ENCODE measurements at places on chromosomes 5 and 9. TPM values are rescaled to one million over a fixed set of nuclear protein-coding genes. Genes with fewer than 3 reads are reported as not detected.

DNA sequence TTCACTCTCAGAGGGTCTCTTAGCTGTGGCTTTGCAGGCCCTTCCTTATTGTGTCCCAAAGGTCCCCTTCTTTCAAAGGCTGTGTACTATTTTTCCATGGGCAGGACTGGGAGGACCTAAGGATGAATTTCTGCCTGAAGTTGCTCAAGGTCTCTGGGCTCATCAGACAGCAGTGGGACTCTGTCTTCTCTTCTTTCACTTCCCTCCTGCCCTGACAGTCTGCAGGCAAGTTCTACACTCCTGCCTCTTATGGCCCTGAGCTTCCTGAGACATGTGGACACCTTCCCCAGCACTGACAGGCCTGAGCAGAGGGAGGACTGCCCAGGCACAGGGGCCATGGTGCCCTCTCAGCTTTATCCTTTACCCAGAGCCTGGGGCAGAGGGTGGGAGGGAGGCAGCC, 14.8 kb downstream of the ENHO start:
- no peak for DNase-seq

DNA sequence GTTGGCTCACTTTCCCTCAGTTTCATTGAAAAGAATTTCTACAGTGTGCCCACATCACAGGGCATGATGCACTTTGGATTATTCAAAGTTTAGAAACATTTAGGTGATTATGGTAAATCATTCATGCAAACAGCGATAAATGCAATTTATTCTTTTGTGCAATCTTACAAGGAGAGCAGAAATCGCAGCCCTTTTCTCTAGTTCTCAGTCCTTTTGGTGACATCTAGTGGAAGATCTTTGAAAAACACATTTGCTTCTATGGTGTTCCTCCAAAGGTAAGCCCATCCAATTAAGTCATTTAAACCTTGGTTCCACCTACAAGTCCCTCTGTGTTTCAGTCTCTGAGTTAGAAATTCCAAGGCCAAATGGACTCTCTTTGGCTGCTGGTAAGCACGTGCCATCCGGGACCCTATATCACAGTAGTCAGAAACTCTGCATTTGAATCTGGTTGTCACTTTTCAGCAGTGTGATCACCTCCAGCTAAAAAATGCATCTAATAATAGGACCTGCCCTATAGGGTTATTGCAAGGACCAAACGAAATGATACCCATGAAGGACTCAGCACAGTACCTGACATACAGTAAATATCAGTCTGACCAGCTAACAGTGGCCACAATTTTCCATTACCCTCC, 66.4 kb downstream of the MACROH2A1 start:
- no peak for DNase-seq

DNA sequence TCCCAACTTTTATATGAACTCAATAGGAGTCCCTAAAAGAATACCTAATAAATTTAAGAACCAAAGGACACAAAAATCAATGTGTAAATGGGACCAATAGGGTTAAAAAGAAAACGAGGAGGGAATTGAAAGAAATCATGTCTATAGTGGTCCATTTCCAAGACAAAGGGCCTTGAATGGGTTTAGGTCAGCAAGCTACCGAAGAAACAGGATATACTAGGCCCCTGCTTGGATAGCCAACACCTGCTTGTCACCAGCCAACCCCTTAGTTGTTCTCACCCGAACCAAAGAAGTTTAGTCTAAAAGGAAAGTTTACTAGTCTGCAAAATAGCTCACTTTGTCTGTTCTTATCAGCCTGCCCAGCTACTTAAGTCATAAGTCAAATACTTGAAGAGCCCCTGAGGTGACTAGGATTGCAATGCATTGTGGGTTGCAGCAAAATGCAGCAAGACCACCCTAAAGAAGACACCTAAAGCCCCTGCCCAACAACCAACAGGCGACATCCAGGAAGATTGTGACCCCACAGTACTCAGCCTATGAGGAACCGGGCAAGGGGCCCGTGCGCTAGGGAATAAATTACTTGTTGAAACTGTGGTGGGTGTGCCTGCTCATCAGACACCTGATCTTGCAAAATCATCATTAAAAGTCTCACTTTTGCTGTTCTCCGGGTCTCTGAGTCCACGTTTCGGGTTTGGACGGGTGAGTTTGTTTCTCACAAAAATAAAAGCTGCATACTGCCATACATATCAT, 183.9 kb upstream of the PPP1R26 start:
- DNase-seq = no peak

DNA sequence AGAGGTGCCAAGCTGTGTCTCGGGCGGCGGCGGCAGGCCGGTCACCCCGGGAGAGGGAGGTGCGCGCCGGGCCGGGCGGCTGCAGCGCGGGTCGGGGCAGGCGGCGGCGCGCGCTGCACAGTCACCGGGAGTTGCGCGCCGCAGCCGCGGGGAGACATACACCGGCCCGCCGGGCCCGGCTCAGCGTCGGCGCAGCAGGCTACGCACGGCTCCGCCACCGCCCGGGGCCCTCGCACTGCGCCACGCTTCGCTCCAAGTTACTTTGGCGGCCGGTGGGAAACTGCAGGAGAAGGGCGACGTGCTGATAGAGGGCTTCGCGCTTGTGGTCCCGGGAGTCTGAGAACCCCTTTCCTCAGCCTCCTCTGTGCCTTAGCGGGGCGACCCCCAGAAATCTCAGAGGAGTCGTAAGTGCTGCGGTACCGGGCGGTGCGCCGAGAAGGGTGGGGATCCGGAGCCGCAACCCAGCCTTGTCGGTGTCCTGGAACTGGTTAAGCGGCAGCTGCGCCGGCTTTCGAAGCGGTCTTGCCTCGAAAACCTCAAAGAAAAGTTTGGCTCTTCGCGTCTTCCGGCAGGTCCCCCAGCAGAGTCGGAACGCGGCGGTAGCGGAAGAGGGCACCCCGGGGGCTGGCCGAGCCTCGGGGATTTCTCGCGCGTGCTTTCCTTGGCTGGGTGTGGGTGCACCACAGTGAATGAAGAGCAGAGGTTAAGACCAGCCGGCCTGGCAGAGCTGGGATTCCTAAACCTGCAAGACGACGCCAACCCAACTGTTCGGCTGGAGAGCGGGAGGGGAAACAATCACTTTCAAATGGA, at the start of gene EFNA5:
Gene EFNA5, minus strand, starts transcription at position 6 of the 810 bp plus-strand sequence.
- peak; percentile 57 for DNase-seq

- no peak for DNase-seq
Observed at GRCh38 chr9:78692871-78693270, 395.9 kb downstream of the PSAT1 start.

GRCh38 chr9:80144856-80145255, 573.1 kb downstream of the TLE4 start:
- DNase-seq = no peak

Gene KCNMB1
- 0.21 TPM for total RNA-seq

Gene PCDHB11
- 0.92 TPM for total RNA-seq

Gene WDR5
- 54.2 TPM for total RNA-seq

DNA sequence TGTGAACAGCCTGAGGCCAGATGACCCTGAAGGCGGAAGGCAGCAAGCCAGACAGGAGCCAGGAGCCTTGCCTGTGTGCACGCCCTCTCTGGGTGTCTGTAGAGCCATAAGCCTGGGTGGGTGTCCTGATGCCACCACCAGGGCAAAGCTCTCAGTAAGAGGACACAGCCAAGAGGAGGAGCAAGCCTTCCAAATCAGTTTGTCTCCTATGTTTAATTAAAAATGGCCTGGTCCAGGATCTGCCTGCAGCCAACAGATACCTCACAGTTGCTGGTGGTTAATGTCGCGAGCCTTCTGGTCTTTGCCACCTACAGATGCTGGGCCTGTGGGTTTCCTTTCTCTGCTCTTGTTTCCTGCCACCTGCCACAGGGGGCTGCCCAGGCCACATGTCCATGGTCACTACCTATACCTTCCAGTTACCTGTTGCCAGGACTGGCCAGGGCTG, 56.9 kb downstream of the SYK start:
- no peak for DNase-seq

Gene EIF4E1B
- 1.1 TPM for total RNA-seq

Gene SLC34A3
- total RNA-seq = 0.13 TPM

Gene LMAN2
- 147 TPM for total RNA-seq

- DNase-seq = peak; percentile 63
Observed at GRCh38 chr9:5869315-5870019, 21.2 kb upstream of the MLANA start.

GRCh38 chr5:137600721-137601360, 101.7 kb upstream of the SPOCK1 start:
- no peak for DNase-seq

All from WTC11 (cell line).